KG1 (cell line): ENCODE measurements at places on chromosomes 4 and X.

- no peak for DNase-seq
Observed at GRCh38 chrX:37776283-37776986, 3.4 kb upstream of the CYBB start.

DNA sequence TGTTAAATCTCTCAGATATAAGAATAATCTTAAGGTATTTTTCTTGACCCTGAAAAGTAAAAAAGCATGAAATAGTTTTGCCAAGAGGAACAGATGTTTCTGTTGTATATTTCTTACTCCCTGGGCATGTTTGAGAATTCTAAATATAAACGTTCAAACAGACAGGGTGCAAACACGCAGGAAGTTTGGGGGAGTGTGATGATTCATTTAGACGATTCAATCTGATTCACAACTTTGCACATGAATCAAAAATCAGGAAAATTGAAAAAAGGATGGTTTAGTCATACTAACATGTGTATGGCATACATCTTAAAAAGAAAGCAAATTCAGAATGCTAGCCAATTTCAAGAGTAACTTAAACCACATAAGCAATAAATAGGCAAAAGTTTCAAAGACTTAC lies 340.3 kb upstream of the GRID2 start:
- no peak for DNase-seq

DNA sequence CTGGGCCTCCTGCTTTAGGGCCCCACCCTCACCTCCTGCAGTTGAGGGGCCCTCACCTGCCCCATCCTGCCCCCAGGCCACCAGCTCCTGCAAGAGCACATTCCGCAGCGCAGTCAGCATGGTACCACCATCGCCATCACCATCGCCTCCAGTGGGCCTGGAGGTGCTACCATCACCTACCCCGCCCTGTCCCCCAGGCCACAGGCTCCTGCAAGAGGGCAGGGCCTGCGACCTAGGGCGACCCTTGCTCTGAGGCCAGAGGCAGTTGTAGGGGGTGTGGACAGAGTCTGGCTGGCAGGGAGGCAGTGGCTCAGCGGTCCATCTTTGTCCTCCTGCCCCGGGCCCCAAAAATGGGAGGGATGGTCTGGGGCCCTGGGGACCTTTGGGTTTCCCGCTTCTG lies 3.9 kb upstream of the HAUS7 start:
- no peak for DNase-seq

GRCh38 chr4:177566691-177567090 lies 124.5 kb upstream of the AGA start:
- no peak for DNase-seq

DNA sequence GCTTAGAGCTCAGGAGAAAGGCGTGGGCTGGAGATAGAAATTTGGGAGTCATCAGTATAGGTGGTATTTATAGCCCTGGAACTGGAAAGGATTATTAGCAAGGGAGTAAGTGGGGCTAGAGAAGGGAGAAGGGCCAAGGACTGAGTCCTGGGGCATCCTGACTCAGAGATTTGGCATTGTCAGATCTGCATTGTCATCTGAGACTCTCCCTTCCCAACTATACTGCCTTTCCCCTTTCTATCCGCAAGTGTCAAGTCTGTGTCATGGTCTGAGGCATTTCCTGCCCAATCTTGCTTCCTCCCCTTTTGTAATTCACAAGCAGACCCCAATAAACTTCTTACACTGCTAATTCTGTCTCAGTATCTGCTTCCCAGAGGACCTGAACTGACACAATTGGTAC lies 24.4 kb upstream of the SLC25A43 start:
- no peak for DNase-seq

- DNase-seq: no peak
Observed at GRCh38 chr4:43331226-43332051, 438.9 kb downstream of the GRXCR1 start.

DNA sequence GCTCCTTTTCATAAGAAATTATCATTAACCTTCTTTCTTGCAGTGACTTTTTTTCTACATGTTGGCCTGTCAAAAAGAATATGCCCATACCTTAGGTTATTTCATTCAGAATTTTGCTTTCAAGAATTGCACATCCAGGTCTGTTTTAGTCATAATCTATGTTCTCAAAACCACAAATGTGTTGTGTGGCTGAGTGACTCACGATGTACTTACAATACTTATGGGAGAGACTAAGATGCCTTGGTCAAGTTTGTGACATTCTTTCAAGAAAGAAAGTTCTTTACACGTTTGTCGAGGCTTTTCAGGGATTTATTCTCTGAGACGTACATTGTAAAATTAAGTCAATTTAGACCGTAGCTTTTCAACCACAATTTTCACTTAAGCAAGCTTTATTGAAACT lies 396.7 kb downstream of the FSTL5 start:
- DNase-seq: no peak

- no peak for DNase-seq
Observed at GRCh38 chrX:40127052-40127451, 29.3 kb upstream of the BCOR start.

DNA sequence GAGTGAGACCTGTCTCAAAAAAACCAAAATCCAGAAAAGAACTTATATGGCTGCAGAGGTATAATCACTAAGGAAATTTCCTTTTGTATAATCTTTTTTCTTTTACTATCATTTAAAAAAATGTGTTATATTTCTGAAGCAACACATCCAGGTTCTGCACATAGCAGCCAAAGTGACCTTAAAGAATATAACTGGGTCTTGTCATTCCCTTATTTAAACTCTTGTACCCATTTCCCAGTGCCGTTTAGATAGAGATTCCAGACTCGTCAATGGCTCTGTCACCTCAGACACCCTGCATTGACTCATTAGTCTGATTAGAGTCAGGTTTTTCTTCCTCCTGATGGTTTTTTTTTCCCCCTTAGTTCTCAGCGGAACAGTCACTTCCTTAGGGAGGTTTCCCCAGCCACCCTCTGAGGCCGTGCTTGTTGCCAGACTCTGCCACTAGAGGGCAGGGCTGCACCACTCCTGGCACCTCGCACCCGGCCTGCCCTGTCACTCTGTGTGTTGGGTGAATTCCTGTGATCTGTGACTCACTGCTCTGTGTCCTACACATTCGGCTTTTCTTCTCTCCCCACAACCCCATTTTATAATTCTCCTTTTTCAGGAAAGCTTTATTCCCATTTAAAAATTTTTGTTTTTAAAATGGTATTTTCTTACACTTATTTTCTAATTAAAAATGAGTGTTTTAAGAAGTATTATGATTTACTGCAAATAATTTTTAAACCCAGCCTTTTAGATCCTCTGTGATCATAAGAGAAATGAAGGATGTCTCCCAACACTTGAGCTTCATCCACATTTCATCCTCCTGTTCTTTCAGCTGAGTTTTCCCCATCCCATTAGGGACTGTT lies 32.1 kb downstream of the HTT start:
- peak; percentile 76 for DNase-seq

- no peak for DNase-seq
Observed at GRCh38 chr4:134201216-134202161, at the start of gene PABPC4L. Gene PABPC4L (minus strand): TSS chr4:134201789. CDS start chr4:134201019, 770 bp downstream.

DNA sequence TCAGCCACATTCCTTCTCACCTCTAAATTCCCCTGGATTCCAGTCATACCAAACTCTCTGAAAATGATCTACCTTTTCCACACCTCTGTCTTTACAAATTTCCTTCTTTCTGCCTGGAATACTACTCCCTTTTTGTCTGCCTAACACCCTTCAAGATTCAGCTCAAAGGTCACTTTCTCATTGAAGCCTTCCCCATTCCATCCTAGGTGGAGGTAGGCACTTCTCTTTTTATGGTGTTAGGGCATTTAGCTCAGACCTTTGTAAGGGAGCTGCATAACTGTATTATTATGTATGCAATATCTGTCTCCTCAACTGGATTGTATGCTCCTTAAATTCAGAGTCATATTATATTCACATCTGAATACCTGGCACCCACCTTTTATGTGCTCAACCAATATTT lies 137.7 kb downstream of the RCHY1 start:
- no peak for DNase-seq

DNA sequence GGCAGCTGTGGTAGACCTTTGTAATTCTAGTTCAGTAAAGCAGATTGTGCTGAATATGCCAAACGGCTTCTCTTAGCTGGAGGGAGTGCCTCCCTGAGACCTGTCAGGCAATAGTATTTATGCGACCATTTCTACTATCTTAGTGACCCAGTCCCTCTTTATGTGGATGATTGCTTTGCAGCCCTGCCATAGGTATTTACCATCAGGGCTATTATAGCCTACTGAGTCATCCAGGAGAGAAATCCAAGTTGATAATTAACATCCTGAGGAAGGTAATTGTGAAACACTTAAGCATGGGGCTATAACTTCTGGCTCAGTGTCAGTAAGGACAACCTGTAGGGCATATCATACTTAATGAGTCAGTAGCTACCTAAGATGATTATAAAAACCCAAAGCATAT lies 103.9 kb upstream of the MAOA start:
- no peak for DNase-seq

- no peak for DNase-seq
Observed at GRCh38 chr4:3399277-3400194, 42.2 kb upstream of the HGFAC start.

DNA sequence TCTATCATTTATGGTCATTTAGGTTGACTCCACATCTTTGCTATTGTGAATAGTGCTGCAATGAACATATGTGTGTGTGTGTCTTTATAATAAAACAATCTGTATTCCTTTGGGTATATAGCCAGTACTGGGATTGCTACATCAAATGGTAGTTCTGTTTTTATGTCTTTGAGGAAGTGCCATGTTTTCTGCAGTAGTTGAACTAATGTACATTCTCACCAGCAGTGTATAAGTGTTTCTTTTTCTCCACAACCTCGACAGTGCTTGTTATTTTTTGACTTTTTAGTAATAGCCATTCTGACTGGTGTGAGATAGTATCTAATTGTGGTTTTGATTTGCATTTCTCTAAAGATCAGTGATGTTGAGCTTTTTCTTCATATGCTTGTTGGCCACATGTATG lies 80.5 kb downstream of the ARHGAP6 start:
- no peak for DNase-seq

GRCh38 chr4:1544861-1545281 lies 138.6 kb upstream of the NKX1-1 start:
- DNase-seq: peak; percentile 4

- DNase-seq: no peak
Observed at GRCh38 chr4:107688421-107688820, 31.6 kb downstream of the PAPSS1 start.

- DNase-seq: no peak
Observed at GRCh38 chr4:39613093-39613656, 25.5 kb downstream of the SMIM14 start.

DNA sequence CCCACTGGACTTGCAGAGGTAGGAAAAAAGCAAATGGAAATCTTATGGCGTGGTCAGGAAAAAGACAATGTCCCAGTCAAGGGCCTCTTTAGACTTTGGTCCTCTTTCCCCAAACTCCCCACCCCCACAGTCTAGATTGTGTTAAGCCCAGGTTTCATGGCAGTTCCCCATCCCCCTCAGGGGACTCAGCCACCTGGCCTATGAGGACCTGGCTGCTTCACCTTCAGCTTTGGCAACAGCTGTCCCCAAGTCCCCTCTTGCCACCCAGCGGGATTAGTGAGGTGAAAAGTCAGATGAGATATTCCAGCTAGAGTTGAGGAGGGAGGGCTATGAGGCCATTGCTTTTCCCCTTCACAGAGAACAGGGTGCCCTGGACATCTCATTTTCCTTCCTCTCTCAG lies 457 bp downstream of the RIPPLY1 start:
- DNase-seq: no peak

DNA sequence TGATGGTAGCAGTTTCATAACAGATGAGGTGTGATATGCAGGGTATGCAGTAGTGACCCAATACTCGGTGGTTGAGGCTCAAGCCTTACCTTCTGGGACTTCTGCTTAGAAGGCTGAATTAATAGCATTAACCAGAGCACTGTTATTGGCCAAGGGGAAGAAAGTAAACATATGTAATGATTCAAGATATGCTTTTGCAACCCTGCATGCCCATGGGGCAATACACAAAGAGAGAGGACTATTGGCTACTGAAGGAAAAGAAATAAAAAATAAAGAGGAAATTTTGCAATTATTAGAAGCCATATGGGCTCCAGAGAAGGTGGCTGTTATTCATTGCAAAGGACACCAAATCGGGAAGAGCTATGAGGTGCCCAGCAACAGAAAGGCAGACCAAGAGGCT lies 8.7 kb downstream of the GAGE10 start:
- no peak for DNase-seq

- no peak for DNase-seq
Observed at GRCh38 chrX:141469469-141469868, 115.1 kb downstream of the SPANXA1 start.

DNA sequence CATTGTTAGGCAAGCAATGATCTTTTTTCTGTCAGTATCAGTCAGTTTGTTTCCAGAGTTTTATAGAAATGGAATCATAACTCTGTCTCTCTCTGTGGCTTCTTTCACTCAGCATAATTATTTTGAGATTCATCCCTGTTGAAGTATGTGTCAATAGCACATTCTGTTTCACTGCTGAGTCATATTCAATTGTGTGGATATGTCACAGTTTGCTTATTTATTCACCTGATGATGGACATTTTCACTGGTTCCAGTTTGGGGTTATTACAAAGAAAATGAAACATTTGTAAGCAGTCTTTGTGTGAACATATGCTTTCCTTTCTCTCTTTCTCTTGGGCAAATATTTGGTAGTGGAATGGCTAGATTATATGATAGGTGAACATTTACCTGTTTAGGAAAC lies 10.2 kb upstream of the ZNF718 start:
- DNase-seq: no peak

GRCh38 chrX:38036466-38036865 lies 30.1 kb downstream of the SYTL5 start:
- DNase-seq: no peak

DNA sequence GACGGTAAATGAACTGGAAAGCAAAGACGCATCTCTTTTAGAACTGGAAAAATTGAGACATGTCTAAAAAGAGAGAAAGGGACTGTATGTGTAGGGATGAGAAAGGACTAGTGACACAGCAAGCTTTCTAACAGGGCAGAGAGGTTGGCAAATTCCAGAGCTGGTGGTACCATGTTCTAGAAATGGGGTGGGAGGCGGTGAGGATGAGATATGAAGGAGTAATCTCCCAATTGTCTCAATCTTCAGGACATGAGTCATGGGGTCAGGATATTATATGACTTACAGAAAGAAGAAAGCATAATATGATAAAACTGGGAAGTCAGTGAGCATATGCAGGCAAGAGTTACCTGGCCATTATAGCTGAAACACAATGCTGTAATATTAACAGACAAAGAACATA lies 14.2 kb downstream of the TAB3 start:
- no peak for DNase-seq

DNA sequence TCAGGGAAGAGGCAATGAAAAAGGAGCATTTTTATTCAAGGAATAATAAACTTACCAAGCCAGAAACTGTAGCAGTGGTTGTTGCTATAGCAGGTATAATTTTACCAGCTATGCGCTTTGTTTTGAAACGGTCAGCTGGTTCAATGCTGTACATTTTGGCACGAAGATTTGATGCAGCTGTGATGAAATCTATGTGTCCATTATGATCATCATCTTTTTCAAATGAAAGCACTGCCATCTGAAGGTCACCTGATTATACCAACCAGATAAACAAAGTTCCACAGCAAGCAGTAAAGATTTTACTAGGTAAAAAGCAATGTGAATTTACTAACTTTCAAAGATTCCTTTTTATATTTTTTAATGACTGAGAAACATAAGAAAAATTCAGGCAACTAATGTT lies 66.4 kb downstream of the STAP1 start:
- no peak for DNase-seq
